GM23338 (cell line): ENCODE measurements at places on chromosomes 12 and 14.

DNA sequence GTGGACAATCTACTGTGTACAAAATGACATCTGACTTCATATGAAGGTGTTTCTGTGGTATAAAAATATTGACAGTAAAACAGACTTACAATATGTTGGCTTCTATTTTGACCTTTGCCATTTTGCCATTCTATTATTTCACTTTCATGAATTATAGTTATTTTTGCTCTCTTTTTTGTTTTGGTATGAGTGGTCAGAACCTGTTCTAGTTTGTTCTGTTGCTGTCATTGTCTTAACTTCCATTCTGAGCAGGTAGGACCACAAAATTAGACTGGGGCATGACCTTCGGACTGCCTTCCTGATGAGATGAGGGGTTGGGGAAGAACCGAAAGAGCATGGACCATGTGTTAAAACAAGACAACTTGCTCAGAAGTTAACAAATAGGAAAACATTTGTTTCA is 36.5 kb upstream of the IFNG-AS1 start:
- H3K27me3 ChIP-seq, result no peaks in the 10 kb centered on the region
- no peak overlapping the region for H3K4me3 ChIP-seq
- no peaks in the 10 kb centered on the region for H3K36me3 ChIP-seq
- H3K4me1 ChIP-seq, result no peaks in the 10 kb centered on the region

- no peaks in the 10 kb centered on the region for H3K36me3 ChIP-seq
- H3K27me3 ChIP-seq, result no peaks in the 10 kb centered on the region
- DNase-seq, result peak; percentile 85
- no peak overlapping the region for H3K27ac ChIP-seq
- peaks cover 5% of the 10 kb centered on the region; the same call in 1 of the 2 replicates for H3K4me1 ChIP-seq
These were observed 32.6 kb upstream of the PLEKHG3 start for GRCh38 chr14:64671591-64671990.

GRCh38 chr14:74562515-74563232 is 49.4 kb downstream of the LTBP2 start:
- H3K4me3 ChIP-seq, result no peak overlapping the region

- H3K36me3 ChIP-seq, result no peaks in the 10 kb centered on the region
- H3K27ac ChIP-seq, result no peak within 1 kb of the TSS
- peak within 1 kb of the TSS; percentile 83 for H3K4me3 ChIP-seq
- H3K27me3 ChIP-seq, result peaks cover 45% of the 10 kb centered on the region
- H3K4me1 ChIP-seq, result peaks cover 18% of the 10 kb centered on the region; the same call in 1 of the 2 replicates
- DNase-seq, result peak; percentile 77
These were observed at the start of gene C14orf132 for GRCh38 chr14:96038920-96039632. C14orf132 (plus strand) TSS chr14:96039362; CDS start chr14:96039501, 139 bp downstream.

GRCh38 chr12:84974155-84974815 is 61.7 kb upstream of the SLC6A15 start:
- H3K36me3 ChIP-seq, result no peaks in the 10 kb centered on the region
- H3K27ac ChIP-seq, result no peak overlapping the region
- H3K4me3 ChIP-seq, result no peak overlapping the region
- no peaks in the 10 kb centered on the region for H3K4me1 ChIP-seq
- DNase-seq, result no peak
- H3K27me3 ChIP-seq, result no peaks in the 10 kb centered on the region

DNA sequence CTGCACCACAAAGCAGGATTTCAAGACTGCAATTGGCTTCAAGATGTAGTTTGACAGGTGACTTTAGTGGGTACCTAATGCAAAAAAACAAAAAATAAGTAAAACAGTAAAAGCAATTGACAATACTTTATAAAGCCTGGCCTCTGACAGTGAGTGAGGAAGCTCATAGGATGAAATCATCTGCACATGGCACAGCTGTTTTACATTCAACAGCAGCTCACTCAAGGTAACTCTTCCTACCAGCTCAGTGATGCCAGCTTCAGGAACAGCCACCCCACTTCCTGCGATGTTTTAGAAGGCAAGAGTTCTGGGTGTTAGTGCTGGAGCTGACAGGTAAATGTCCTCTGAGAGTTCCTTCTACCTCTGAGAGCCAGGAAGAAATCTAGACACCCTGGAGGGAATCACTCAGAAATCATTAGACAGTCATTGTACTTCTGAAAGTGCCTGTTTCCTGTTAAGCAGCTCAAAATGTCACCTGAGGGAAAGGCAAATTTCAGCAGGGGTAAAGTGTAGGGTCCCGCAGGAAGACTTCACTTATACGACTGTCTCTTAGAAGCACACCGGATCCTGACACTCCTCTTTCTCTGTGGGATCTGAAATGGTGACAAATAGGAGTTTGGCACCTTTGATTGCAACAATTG is 99.9 kb downstream of the FOXN3 start:
- peak overlapping the region; percentile 64; the same call in 1 of the 2 replicates for H3K27ac ChIP-seq
- no peak overlapping the region for H3K4me3 ChIP-seq
- H3K27me3 ChIP-seq, result no peaks in the 10 kb centered on the region
- no peak for DNase-seq
- H3K36me3 ChIP-seq, result no peaks in the 10 kb centered on the region

- H3K27me3 ChIP-seq, result no peaks in the 10 kb centered on the region
- H3K27ac ChIP-seq, result no peak overlapping the region
- no peak for DNase-seq
These were observed 87.1 kb downstream of the BEGAIN start for GRCh38 chr14:100500128-100500527.

DNA sequence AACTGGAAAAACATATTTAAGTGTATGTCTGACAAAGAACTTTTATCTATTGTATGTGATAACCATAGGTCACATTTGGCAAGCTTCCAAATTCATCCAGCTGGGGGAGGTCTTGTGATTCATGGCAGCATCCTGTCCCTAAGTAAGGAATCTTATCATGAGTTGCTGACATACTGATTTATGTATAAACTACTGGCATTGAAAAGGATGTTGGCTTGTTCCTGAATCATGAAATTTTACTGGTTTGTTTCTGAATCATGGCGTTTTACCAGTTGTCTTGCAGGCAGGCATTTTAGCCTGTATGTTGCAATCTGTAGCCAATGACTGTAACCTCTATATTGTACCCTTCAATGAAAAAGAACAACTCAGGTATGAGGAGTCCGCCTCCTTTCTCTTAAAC is 244.8 kb downstream of the IPO8 start:
- no peaks in the 10 kb centered on the region for H3K27me3 ChIP-seq
- no peaks in the 10 kb centered on the region for H3K4me1 ChIP-seq
- no peaks in the 10 kb centered on the region for H3K36me3 ChIP-seq
- DNase-seq, result no peak
- H3K4me3 ChIP-seq, result no peak overlapping the region

DNA sequence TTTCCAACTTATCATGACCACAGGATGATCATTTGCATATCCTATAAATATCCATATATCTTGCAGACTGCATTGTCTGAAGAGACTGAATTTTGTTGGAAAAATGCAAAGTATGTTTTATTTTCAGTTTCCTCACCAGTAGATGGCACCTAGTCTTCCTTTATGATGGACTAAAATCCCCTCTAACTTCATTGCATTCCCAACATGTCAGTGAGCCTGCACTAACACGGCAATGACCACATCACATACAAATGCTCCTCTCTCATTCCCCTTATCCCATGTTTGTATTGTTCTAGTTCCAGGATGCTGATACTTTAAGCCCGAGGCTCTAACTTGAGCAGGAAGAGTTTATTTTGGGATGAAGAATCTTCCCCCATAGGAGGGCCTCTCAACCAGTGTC is 24.7 kb upstream of the MYBPC1 start:
- no peaks in the 10 kb centered on the region for H3K27me3 ChIP-seq
- DNase-seq, result peak; percentile 30
- H3K4me3 ChIP-seq, result no peak overlapping the region
- H3K36me3 ChIP-seq, result no peaks in the 10 kb centered on the region

- peaks cover 42% of the 10 kb centered on the region for H3K27me3 ChIP-seq
- H3K4me3 ChIP-seq, result peak overlapping the region; percentile 79
- no peak overlapping the region for H3K27ac ChIP-seq
- no peaks in the 10 kb centered on the region for H3K36me3 ChIP-seq
These were observed 67.8 kb upstream of the CAPRIN2 start for GRCh38 chr12:30822385-30823155.

DNA sequence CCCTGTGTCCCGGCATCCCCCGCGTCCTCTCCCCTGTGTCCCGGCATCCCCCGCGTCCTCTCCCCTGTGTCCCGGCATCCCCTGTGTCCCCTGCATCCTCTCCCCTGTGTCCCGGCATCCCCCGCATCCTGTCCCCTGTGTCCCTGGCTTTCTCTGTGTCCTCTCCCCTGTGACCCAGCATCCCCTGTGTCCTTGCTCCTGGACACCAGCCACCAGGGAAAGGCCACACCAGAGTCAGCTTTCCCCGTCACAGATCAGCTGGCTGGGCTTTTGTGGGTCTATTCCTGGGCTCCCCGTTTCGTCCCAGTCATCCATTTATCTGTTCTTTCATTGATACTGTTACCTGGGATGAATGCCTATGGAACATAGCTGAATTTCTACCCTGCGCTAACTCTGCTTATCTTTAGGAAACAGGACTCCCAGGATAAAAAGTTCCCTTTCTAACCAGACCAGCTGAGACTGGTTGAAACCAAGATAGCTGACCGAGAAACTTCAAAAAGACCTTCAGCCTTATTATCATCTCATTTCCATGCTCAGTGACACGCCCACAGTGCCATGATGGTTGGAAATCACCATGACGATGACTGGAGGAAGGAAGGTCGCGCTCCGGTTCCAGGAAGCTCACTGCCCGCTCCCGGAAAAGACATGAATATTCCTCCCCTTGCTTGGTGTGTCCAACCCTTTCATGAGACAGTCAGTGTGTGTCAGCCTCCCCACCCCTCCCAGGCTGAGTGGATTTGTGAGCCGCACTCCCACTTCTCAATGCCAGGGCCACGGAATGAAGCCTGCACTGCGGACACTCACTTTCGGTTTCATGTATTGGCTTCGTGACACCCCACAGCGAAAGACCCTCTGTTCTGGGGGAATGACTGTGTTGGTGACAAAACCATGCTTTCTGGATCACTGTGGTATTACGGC is 276.4 kb upstream of the SFSWAP start:
- no peak overlapping the region for H3K4me3 ChIP-seq
- H3K27ac ChIP-seq, result no peak overlapping the region
- no peak for DNase-seq
- no peaks in the 10 kb centered on the region for H3K36me3 ChIP-seq

GRCh38 chr12:52228931-52229330 is 4.1 kb upstream of the KRT7 start:
- no peaks in the 10 kb centered on the region for H3K36me3 ChIP-seq
- no peak for DNase-seq
- H3K4me3 ChIP-seq, result no peak overlapping the region
- no peak overlapping the region for H3K27ac ChIP-seq
- H3K27me3 ChIP-seq, result peaks cover 28% of the 10 kb centered on the region
- peaks cover 12% of the 10 kb centered on the region for H3K4me1 ChIP-seq

DNA sequence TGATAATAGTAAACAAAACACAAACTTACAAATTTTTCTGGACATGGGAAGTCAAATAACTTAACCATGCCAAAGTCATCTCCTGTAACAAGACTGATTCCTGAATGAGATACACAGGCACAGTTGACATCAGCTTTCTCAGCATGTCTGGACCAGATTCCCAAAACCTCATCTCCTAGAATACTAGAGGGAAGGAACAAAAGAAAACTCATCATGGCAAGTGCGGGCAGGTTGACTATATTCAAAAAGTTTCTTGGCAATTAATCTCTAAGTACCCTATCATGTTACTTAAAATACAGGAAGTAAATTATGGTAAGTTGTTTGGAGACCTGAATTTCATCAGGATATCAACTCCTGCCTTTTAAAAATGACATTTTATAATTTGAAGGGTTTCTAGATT is 53.9 kb downstream of the ZC3H14 start:
- H3K36me3 ChIP-seq, result no peaks in the 10 kb centered on the region
- H3K4me1 ChIP-seq, result peaks cover 13% of the 10 kb centered on the region
- H3K4me3 ChIP-seq, result no peak overlapping the region
- no peak overlapping the region for H3K27ac ChIP-seq
- no peak for DNase-seq

- no peaks in the 10 kb centered on the region for H3K36me3 ChIP-seq
- peaks cover 27% of the 10 kb centered on the region for H3K4me1 ChIP-seq
- no peaks in the 10 kb centered on the region for H3K27me3 ChIP-seq
- H3K27ac ChIP-seq, result no peak overlapping the region
- no peak for DNase-seq
These were observed 8.0 kb downstream of the NAB2 start for GRCh38 chr12:57096748-57097553.

DNA sequence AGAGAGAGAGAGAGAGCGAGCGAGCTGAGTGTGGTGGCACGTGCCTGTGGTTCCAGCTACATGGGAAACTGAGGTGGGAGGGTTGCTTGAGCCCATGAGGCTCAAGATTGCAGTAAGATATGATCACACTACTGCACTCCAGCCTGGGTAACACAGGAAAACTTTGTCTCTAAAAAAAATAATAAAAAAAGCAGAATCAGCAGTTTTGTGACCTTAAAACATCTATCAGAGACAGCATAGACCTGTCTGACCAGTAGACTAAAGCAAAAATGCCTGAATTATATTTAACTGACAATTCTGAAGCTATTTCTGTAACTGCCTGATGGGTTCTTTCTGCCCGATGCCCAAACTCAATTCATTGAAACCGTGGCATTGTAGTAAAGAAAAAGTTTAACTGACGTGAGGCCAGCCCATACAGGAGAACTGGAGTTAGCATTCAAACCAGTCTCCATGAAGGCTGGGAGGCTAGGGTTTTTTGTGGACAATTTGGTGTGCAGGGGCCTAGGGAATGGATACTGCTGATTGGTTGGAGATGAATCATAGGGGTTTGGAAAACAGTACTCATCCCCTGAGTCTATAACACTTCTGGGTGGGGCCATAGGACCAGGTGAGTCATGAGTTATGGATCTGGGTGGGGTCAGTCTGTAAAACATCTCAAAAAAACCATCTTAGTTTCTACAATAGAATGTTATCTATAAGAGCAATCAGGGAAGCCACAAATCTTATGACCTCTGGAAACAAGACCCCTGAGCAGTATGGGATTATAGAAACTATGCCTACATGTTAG is 8.0 kb upstream of the RASSF8 start:
- no peak overlapping the region for H3K27ac ChIP-seq
- no peaks in the 10 kb centered on the region for H3K36me3 ChIP-seq
- no peak for DNase-seq
- no peak overlapping the region for H3K4me3 ChIP-seq
- H3K27me3 ChIP-seq, result no peaks in the 10 kb centered on the region

DNA sequence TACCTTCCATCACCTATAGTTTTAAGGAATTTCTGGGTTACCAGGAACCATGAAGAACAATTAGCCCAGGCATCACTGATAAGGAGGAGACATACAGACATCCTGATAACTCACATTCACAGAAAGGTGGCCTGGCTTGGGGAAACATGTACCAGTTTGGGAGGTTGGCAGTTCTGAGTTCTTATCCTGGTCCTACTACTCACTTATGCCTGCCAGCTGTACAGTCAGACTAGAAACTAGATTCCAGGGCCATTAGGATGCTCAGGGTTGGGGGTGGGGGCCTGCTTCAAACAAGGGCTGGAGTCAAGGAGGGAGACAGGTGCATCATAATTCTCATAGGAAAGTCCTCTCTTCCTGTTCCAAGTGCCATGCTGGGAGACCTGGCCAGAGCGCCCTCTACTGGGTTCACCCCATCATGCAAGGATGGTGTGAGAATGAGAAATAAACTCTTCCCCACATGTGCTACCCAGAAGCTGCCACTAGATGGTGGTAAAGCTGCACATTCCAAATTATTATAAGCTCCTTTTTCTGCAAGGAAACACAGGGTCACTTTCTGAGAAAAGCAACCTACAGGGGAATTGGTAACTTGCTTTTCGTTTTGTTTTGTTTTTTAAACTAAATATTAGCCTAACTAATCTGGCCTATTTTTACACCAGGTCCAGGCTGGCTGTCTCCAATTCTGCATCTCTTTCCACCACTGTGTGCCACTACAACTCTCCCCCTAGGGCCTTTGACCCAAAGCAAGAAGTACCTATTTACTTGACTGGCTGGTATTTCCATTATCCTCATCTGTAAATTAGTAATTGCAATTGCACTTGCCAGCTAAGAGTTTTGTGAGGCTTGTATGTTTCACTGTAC is 14.5 kb downstream of the OAS2 start:
- H3K36me3 ChIP-seq, result no peaks in the 10 kb centered on the region
- no peaks in the 10 kb centered on the region for H3K27me3 ChIP-seq
- DNase-seq, result peak; percentile 84
- H3K4me3 ChIP-seq, result no peak overlapping the region
